ENCODE measurements at places on chromosomes 2 and 18.

DNA sequence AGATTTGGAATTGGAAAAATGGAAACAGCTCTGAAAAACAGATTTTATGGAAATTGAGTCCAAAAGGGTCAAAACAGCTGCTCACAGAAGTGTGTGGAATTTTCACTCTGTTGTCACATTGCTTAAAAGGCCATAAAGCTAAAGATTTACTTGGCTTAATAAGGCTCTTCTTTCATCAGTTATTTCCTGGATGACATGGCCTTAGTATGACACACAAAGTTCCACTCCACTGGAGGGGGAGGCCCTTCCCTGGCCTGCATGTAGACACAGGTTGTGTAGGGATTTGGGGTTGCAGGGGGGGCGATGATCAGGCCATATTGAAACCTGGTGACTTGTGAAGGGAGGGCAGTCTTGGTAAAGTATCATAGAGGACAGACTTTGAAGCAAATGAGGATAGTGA, 34.0 kb downstream of the TMEM185B start:
- DNase-seq, result no peak

DNA sequence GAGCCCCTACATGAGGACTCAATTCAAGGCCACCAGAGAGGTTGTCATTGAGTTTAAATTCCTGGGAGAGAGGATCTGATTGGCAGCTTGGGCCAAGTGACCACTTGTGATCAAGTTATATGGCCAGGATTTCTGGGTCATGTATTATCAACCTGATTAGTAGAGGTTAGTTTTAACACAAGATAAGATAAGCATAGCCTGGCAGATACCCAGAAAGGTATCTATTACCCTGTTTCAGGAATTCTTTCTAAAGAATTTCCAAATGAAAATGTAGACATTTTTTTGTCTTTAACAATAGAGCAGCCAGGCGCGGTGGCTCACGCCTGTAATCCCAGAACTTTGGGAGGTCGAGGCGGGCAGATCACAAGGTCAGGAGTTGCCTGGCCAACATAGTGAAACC, 50.5 kb downstream of the BABAM2 start:
- DNase-seq, result no peak

GRCh38 chr2:73418343-73418742, 32.7 kb downstream of the ALMS1 start:
- DNase-seq, result peak; percentile 23

DNA sequence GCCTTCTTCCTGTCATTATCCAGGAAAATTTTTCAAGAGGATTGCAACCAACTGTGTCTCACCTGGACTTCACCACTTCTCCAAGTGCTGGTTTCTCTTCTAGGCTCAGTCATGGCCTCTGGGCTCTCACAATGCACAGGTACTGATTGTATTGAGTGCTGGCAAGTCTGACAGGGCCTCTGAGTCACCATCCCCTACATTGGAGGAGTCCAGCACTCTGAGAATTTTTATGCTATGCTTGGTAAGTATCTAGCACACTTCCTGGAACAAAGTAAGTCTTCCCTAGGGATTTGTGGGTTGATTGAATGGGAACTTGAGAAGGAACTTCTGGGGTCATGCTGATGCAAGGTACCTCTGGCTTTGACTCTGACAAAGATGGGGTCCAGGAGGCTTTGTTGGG, 147.2 kb upstream of the CELF4 start:
- no peak for DNase-seq

DNA sequence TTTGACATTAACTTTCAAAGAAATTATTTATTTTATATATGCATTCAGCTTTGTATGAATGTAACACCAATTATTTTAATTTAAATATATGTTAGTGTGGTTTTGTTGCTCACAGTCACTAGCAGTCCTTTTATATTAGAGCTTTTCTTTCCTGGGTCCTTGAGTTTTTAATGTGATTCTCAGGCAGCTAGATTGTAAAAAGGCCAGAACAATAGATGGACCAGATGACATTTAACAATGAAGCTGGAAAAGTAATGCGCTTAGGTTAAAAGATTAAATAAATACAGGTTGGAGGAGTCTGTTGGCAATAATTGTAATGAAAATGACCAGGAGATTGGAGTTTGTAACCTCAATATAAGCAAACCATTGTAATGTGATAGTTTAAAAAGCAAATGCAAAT, 171.1 kb downstream of the FTCDNL1 start:
- DNase-seq, result no peak

DNA sequence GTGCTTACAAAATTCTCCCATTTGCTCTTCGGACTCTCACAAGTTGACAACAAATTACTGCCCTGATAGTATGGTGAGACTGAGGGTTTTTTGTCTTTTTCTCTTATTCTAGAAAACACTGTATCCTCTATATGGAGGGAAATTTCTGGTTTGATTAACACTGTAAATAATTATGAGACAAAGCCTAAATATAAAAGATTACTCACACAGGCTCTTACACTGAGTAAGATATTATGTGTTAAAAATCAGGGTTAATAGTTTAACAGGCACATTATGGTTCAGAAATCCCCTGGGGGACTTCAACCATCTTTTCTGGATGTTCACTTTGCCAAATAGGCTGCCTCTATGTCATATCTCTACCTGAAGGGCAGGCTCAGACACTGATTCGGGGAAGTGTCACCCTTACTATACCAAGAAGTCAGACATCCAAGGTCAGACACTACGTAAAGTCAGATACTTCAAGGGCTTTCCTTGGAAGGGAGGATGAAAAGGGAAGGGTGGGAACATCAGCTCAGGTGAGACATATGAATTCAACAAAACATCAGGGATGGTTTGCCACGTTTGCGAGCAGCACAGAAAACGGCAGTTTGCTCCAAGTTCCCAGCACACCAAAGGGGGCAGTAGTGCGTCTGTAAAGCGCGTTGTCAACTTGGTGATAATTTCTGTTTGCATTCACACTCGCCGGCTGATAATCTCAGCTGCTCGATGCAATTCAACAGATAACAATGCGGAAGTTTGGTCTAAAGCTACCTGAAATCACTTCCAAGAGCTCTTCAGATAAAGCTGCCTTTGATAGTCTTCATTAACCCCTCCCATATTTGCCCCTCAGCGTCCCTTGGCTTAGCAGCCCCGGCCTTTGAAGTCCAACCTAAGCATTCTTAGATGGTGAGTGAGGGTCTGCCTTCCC, 972 bp upstream of the RASGRP3 start:
- peak; percentile 27 for DNase-seq

DNA sequence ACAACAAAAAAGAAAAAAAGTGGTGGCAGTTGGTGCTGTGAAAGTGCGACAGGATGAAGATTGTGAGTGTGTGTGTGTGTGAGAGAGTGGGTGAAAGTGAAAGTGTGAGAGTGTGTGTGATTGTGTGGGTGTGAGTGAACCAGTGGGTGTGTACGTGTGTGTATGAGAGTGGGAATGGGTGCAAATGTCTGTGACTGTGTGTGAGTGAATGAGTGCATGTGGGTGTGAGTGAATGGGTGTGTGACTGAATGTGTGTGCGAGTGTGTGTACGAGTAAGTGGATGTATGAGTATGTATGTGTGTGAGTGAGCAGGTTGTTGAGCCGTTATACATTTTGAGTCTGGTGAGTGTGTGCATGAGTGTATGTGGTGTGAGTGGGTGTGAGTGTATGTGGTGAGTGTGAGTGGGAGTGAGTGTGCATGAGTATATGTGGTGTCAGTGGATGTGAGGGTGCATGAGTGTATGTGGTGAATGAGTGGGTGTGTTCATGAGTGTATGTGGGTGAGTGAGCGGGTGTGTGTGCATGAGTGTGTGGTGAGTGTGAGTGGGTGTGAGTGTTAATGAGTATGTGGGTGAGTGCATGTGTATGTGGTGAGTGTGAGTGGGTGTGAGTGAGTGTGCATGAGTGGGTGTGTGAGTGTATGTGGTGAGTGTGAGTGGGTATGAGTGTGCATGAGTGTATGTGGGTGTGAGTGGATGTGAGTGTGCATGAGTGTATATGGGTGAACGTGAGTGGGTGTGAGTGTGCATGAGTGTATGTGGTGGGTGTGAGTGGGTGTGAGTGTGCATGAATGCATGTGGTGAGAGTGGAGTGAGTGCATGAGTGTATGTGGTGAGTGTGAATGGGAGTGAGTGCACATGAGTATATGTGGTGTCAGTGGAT, 69.3 kb upstream of the HPCAL1 start:
- no peak for DNase-seq

- DNase-seq, result peak; percentile 66
Observed at GRCh38 chr2:120736624-120737339, 1.1 kb downstream of the GLI2 start.

GRCh38 chr18:49890041-49890440, 76.7 kb upstream of the ACAA2 start:
- DNase-seq, result no peak

DNA sequence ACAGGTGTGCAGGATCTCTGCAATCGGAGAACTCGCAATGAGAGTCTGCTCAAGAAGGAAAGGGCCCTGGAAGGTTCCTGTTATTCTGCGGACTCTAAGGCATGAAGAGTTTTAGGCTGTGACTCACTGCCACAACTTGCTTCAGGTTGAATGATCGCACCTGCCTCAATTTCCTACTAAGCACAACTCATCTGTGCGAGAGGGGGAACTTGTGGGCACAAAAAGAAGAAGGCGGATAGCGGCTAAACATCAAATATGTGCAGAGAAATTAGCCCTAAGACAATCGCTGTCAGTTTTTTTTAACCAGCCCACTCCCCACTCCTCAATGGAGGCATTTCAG, 14.0 kb upstream of the CREG2 start:
- DNase-seq, result no peak

GRCh38 chr2:234550056-234550455, 53.2 kb upstream of the ARL4C start:
- DNase-seq, result no peak

DNA sequence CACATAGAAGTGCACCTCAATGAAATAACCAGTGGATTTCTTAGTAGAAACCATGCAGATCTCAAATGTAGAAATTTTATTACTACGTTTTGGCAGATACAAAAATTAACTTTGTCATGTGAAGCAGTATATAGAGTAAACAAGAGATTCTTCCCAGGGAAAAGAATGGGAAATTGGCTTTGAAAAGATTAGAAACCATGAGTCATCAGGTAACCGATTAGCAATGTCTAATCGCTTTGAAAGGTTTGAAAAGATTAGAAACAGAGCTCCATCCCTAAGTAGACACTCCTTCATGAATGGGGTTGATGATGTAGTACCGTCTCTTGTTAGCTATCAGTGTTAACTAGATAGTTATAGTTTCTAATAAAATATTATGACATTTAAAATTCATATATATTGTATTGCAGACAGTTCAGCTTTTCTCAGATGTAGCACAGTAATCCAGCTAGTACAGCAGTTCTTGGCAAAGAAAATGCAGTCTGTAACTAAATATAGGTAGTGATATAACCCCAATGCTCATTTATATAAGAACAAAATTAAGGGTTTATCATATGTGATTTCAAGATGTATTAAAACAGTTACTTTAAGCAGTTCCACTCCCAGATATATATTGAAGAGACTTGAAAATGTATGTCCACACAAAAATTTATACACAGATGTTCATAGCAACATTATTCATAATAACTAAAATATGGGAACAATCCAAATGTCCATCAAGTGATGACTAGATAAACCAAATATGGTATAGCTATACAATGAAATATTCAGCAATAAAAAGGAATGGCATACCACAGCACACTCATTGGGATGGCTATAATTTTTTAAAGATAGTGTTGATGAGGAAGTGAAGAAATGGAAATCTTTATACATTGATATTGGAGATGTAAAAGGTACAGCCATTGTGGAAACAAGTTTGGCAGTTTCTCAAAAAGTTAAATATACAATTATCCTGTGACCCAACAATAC, 113.9 kb downstream of the PTPN4 start:
- DNase-seq, result no peak

GRCh38 chr18:49795612-49796552, 17.5 kb downstream of the ACAA2 start:
- no peak for DNase-seq

DNA sequence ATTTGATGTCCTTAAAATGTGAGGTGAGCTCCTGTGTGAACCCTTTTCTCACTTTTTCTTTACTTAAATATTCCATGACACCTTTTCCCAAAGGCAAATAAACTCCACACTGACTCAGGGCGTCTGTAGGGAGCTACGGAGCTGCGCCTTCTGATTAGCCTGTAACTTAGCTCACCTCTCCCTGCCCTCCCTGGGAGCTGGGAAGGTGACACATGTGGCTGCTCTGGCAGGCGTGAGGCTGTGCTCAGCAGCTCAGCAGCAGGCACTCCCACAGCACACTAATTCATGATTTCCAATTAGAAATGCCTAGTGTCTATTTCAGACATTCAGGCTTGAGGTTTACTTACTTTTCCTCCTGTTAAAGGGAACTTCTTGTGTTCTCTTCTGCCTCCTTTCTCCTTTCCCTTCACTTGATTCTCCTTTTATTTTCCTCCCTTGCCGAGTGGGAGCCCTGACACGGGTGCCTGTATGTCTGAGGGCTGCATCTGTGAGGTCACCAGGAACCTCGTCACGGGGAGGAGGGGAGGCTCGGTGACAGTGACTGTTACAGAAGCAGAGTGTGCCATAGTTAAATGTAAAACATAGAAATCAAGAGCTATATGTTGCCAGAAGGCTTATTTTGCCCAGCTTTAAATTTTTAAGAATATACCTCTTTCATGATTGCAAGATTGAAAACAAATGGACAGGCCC, 437.1 kb downstream of the DCDC2C start:
- DNase-seq, result no peak

- DNase-seq, result no peak
Observed at GRCh38 chr18:56421647-56422046, 216.7 kb downstream of the TXNL1 start.

DNA sequence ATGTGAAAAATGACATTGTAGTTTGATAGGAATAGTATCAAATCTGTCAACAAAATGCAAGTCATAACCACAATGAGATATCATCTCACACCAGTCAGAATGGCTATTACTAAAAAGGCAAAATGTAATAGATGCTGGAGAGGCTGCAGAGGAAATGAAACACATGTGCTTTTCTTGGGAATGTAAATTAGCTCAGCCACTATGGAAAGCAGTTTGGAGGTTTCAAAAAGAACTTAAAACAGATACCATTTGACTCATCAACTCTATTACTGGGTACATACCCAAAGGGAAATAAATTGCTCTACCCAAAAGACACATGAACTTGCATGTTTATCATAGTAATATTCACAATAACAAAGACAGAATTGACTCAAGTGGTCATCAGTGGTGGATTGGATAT, 572.6 kb downstream of the TRIB2 start:
- DNase-seq, result no peak

DNA sequence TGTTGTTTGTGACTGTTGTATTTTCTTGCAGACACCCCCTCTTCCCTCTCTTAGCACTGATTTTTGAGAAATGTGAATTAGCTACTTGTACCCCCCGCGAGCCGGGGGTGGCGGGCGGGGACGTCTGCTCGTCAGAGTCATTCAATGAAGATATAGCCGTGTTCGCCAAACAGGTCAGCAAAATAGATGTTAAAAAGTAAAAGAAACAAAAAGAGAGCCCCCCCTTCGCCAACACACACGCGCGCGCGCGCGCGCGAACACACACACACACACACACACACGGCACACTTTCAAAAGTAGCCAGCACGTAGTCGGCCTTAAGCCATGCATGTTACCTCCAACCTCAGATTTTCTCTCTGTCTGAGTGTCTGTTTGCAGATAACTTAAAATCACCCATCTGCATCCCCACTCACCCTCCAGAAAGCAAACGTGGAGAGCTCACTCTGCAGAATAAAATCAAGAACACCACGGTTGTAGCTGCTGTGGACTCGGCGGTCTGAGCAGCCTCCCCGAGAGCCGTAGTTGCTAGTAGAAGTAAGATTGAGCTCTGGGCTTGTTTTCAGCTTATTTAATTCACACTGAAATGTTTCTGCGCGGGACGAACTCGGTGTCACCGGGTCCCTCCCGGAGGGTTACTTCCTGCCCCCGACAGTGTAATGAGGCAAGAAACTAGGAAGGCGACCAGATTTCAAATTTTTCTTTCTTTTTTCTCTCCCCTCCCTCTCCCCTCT, 5.1 kb downstream of the MEIS1 start:
- no peak for DNase-seq

Measured in mesothelial cell of epicardium (in vitro differentiated cells).